ENCODE measurements at places on chromosomes 13 and 19. TPM values are rescaled to one million over a fixed set of nuclear protein-coding genes. Genes with fewer than 3 reads are reported as not detected.

DNA sequence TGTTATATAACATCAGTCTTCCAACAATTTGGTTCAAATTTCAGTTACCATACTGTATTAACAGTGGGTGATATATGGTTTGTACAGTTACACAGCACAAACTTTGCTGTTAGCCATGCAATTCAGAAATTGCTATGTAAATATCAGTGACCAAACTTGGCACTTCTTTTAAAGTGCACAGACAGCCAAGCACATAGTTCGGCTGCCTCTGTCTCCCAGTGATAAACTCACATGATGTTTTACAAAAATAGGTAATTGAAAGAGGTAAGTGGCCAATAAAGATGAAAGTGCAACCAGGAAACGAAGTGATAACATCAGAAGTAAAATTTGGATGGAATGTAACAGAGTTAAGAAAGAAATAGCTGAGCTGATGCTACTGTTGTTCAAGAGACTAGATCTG is 143.9 kb downstream of the PCDH9 start:
- H3K4me3 ChIP-seq = no peak overlapping the region
- H3K27ac ChIP-seq = no peak overlapping the region
- DNase-seq = no peak
- H3K4me1 ChIP-seq = no peaks in the 10 kb centered on the region

- no peak overlapping the region for H3K27ac ChIP-seq
- H3K27me3 ChIP-seq = peaks cover 2% of the 10 kb centered on the region
- peaks cover 9% of the 10 kb centered on the region for H3K4me1 ChIP-seq
- no peak overlapping the region for H3K4me3 ChIP-seq
- DNase-seq = no peak
Measured at GRCh38 chr13:46126056-46126455, 21.2 kb upstream of the CPB2 start.

GRCh38 chr13:111228262-111229144 is 91.9 kb upstream of the TEX29 start:
- H3K36me3 ChIP-seq = peaks cover 61% of the 10 kb centered on the region
- H3K4me1 ChIP-seq = peaks cover 55% of the 10 kb centered on the region
- H3K27ac ChIP-seq = peak overlapping the region; percentile 37
- DNase-seq = no peak
- peak overlapping the region; percentile 74 for H3K4me3 ChIP-seq
- H3K27me3 ChIP-seq = peaks cover 7% of the 10 kb centered on the region

- H3K27me3 ChIP-seq = no peaks in the 10 kb centered on the region
- no peak overlapping the region for H3K4me3 ChIP-seq
- DNase-seq = no peak
- no peak overlapping the region for H3K27ac ChIP-seq
- no peaks in the 10 kb centered on the region for H3K4me1 ChIP-seq
- H3K36me3 ChIP-seq = no peaks in the 10 kb centered on the region
Measured at GRCh38 chr13:106078191-106078590, 457.3 kb downstream of the EFNB2 start.

GRCh38 chr13:99741960-99742359 is 229.6 kb downstream of the ZIC5 start:
- no peak overlapping the region for H3K4me3 ChIP-seq
- H3K27me3 ChIP-seq = peaks cover 1% of the 10 kb centered on the region
- no peaks in the 10 kb centered on the region for H3K36me3 ChIP-seq
- H3K4me1 ChIP-seq = peaks cover 20% of the 10 kb centered on the region
- no peak for DNase-seq

GRCh38 chr13:64819081-64819480 is 2411.1 kb downstream of the PCDH9 start:
- no peak overlapping the region for H3K27ac ChIP-seq
- no peaks in the 10 kb centered on the region for H3K27me3 ChIP-seq
- no peaks in the 10 kb centered on the region for H3K36me3 ChIP-seq

DNA sequence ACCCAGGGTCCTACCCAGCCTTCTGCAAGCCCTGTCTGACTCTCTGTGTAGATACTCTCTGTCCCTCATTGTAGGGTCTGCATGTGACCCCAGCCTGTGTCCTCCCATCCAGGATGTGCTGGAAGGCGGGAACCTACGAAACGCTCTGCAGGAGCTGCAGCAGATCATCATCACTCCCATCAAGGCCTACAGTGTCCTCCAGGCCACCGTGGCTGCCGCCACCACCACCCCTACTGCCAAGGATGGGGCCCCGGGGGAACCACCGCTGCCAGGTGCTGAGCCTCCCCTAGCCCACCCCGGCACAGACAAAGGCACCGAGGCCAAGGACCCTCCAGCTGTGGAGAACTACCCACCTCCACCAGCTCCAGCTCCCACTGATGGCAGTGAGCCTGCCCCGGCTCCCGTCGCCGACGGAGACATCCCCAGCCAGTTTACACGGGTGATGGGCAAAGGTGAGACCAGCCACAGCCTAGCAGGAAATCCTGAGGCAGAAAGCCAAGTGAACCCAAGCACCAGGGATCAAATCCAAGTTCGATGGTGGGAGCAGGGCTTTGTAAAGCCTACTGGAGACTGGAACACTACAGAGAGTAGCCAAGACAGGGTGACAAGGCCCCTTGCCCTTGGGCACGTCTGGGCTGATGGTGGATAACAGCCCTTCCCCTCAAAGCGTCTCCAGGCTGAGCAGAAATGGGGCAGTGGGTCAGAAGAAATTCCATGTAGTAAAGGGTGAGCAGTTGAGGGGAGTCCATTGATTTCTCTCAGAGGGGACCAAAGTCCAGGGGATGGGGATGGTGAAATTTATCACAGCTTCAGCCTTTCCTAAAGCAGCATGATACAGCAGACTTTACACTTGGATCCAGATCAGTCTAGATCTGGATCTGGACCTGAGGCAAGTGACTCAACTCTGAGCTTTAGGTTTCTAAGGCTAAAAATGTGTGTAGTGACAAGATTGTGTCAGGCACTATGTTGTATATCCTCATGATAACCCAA is 13.2 kb downstream of the PAF1 start:
- H3K27ac ChIP-seq = no peak overlapping the region
- no peaks in the 10 kb centered on the region for H3K4me1 ChIP-seq
- H3K36me3 ChIP-seq = peaks cover 61% of the 10 kb centered on the region
- no peak for DNase-seq

GRCh38 chr13:46751811-46752635 is 44.9 kb downstream of the ESD start:
- no peak overlapping the region for H3K27ac ChIP-seq
- peaks cover 3% of the 10 kb centered on the region for H3K4me1 ChIP-seq
- H3K27me3 ChIP-seq = peaks cover 3% of the 10 kb centered on the region
- H3K4me3 ChIP-seq = no peak overlapping the region
- DNase-seq = no peak

Gene RFPL4A
- total RNA-seq = not detected

Gene KLF1
- 0.54 TPM for total RNA-seq

Gene SPINT2
- total RNA-seq = 93.4 TPM

Gene TRIP10
- 42.8 TPM for total RNA-seq

Gene PET100
- 122 TPM for total RNA-seq

Gene IGFL1
- total RNA-seq = not detected

All from endothelial cell (in vitro differentiated cells).